ENCODE measurements at places on chromosomes 11 and 22.

DNA sequence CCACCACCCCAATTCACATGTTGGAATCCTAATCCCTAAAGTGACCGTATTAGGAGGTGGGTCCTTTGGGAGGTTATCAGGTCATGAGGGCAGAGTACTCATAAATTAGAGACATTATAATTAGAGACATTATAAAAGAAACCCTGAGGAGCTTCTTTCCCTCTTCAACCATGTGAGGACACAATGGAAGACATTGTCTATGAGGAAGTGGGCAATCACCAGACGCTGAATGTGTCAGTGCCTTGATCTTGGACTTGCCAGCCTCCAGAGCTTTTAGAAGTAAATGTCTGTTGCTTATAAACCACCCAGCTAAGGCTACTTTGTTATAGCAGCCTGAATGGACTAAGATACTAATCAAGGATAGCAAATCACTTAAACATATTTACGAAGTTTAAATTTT lies 14.8 kb downstream of the GAB2 start:
- DNase-seq = no peak

GRCh38 chr22:39917197-39917643 lies 16.3 kb downstream of the GRAP2 start:
- DNase-seq = no peak

GRCh38 chr11:129787532-129788155 lies 28.0 kb upstream of the TMEM45B start:
- no peak for DNase-seq

- DNase-seq = no peak
Measured at GRCh38 chr11:45091563-45092403, 54.7 kb upstream of the PRDM11 start.

GRCh38 chr22:23715806-23716375 lies 25.1 kb downstream of the RGL4 start:
- no peak for DNase-seq

DNA sequence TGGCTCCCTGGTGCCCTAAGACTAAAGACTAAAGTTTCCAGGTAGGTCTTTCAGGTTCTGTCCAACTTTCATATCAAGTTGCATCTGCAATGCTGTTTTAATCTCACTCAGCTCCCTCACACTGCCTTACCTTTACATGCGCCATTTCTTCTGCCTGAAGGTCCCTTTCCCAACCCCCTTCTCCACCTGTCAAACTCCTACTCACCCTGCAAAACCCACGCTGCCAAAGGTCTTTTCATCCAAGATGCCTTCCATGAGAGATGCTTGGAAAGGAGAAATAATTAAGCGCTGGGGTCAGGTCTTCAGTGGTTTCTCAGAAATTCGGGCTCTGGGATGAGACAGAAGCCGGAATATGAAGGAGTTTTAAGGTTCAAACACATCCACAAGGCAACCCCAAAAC lies 95.1 kb downstream of the MN1 start:
- no peak for DNase-seq

GRCh38 chr22:49564054-49564453 lies 263.6 kb downstream of the BRD1 start:
- DNase-seq = no peak

DNA sequence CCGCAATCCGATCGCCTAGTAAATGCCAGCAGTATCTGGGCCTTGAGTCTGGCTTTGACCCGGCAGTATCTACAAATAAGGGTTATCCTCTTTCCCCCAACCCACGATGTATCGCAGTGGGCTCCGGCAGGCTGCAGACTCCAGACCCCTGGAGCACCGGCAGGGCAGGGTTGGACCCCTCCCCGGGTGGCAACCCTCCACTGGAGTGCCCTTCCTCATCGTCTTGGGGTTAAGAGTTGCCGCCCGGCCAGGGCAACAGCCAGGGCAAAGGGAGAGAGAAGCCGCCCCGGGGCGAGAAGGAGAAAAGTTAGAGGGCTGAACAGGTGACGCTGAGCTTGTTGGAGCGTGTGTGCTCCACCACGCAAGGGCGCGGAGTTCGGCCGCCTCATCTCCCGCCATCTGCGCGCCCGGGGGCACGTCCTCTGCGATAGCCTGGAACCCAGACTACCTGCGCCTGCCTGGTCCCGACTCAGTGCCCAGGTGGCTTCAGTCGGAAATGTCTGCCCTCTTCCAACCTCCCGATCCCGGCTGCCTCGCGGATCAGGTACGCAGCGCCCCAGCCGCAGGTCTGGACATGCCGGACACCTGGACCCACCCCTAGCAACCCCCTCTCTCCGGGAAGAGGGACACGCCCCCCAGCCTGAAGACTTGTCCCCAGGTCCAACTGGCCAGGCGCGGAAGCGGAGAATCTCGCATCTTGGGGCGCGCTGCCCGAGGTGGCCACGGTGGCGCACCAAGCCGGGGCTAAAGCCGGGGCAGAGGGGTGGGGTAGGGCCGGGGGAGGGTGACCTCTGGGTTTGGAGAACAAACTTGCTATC lies 1.2 kb downstream of the DSCAML1 start:
- DNase-seq = no peak

GRCh38 chr22:39135092-39135896 lies 17.2 kb downstream of the CBX7 start:
- no peak for DNase-seq

DNA sequence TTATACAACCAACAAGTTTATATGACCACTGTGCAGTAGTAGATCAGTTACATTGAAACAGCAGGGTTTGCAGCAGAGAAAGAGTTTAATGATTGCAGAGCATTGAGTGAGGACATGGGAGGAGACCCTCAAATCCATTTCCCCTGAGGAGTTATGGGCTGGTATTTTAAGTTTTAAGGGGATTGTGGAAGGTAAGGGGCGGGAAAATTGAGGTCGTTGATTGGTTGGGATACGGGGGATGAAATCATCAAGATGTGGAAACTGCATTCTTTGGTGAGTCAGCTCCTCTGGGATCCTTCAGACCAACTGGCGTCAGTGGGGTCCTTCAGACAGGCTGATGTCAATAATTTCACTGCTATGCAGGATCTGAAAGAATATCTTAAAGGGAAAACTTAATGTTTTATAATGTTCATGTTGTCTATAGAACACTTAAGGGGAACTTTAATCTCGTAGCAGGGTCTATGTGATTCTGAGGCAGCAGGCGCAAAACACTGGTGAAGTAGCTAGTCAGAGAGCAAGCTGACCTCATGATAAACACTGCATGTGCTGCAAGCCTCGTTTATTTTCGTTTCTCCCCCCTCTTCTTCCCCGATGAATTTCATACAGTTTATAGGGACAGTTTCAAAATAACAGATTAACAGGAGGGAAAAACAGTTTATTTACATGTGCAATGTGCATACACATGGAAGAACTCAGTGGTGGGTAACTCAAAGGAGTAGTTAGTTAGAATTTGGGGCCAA lies 17.4 kb upstream of the BACE1-AS start:
- no peak for DNase-seq

DNA sequence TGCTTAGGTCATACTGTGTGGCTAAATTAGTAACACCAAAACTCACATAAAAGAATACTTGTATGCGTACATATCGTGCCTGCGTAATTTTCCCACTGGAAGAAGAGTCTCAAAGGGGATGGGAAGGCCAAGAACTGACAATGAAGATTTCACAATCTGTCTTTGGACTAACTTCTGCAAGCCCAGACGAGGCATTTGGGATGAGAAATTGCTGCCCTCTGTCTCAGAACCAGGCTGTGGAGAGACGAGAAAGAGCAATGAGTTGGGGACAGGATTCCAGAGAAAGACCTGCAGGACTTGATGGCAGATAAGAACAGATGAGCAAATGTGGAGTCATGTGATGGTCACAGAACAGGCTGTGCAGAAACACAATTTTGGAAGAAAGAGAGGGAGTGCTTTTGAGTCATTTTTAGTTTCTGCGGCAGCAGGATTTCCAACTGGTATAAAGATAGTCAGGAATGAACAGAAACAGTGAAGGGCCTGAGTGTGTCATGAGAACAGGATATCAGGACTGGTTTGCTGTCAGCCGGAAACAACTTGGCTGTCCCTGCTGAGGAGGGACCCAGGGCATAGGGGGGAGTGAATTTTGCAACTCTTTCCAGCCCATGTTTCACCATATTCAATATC lies 82.7 kb upstream of the CTSC start:
- DNase-seq = no peak

DNA sequence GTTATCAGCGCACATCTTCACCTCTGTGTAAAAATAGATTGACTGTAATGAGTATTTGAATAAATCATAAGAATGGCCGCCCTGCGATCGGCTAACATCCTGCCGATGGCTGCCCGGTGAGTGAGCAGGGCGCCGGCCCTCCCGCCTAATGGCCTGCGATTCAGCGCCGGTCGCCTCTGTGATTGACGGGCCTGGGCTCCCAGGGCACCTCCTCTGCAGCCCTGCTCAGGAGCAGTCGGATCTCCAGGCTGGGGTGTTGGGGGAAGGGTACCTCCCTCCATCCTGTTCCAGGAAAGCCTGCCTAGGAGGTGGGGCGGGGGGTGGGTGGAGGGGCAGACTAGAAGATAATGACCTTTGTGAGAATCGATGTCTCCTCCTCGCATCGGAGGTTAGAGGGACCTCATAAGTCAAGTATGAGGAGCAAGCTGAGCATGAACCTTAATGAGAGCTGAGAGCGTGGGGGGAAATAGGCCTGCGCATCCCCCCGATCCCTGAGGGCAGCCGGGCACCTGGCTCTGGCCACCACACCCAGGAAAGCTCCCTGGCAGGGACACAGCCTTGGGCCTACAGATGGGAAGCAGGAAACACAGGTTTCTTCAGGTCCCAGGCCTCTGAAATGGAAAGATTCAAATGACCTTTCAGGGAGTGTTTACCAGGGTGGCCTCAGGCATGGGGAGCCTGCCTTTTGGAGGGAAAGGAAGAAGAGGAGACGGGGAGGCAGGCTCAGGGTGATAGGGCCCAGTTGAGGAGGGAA lies 71.7 kb downstream of the PKNOX2 start:
- DNase-seq = no peak

- no peak for DNase-seq
Measured at GRCh38 chr11:130606781-130607511, 158.5 kb downstream of the ADAMTS15 start.

GRCh38 chr22:50403701-50404101 lies 60.6 kb downstream of the PPP6R2 start:
- DNase-seq = no peak

DNA sequence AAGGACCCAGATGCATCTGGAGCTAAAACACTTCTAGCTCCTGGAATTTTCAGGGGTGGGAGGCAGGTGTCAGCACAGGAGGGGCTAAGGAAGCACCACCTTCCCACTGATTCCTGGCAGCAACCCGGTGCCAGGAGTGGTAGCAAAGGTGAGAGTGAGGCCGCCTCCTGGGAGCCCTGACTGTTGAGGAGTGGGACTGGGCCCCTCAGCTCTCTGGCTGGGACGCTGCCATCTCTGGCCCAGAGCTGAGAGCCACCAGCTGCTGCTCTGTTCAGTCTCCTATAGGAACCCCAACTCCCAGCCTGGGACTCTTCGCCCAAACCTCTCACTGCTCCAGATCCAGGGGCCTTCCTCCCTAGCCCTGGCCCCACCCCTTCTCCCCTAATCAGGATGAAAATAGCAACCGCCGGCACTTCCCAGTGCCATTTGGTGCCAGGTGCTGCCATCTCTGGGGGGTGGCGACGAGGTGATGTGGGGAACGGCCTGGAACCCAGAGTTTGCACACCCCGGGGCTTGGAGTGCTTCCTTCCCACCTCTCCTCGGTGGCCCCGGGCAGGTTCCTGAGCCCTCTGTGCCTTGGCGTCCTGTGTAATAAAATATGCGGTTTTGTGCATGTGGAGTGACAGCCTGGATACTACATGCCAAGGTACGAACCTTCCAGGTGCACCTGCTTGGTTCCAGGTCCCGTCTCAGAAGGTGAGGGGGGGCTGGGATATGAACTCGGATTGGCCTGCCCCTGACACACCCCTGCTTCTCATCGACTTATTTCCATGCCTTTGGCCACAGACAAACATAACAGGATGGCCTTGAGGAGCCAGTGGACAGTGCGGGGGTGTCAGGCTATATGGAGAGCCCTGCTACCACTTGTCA lies 35.7 kb upstream of the CELSR1 start:
- DNase-seq = no peak

DNA sequence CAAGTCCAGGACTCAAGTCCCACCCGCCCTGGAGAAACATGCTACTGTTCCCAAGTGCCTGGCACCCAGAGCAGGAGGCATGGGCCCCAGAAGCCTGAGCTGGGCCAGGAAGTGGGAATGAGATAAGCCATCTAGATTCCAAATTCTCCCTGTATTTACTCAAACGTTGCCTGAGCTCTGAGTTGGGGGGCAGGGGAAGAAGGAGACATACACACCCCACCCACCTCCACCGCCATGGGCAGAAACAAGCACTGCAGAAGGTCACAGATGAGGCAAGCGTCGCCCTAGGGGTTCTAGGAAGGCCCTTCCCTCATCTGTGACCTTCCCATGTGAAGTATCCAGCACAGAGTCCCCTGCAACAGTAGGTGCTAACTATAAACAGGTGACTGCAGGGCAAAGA lies 54.0 kb downstream of the PLEKHA7 start:
- no peak for DNase-seq

DNA sequence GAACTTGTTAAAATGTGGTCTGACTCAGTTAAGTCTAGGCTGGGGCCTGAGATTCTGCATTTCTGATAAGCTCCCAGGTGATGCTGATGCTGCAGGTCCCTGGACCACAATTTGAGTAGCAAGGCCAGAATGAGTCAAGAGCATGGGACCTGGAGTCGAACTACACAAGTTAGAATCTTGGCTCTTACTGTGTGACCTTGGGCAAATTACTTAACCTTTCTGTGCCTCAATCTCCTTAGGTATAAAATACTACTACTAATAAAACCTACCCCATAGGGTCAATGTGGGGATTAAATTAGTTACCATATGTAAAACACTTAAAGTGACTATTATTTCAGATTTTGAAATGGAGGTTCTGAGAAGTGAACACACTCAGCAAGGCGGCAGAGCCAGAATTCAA lies 34.3 kb downstream of the GDPD5 start:
- no peak for DNase-seq

DNA sequence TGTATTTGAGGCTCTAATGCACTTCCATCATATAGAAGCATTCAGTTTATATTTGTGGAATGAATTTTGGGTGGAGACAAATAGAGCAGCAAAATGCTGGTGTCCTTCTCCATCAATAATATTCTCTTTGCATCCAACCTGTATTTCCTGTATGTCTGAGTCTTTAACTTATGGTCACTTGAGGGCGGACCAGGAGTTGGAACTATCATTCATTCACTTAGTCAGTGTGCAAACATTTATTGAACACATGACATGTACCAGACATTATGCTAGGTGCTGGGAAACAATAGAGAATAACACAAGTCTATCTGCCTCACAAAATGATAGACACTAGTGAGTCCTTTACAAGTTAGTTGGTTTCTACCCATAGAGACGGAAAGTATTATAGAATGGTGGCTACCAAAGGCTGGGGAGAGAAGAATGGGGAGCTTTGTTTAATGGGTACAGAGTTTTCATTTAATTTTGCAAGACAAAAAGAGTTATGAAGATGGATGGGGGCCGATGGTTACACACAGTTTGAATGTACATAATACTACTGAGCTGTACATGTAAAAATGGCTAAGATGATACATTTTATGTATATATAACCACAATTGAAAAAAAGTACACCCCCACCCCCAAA lies 4.6 kb upstream of the TMEM123 start:
- no peak for DNase-seq
